NCI-H2107 (cell line): ENCODE measurements at places on chromosomes 4 and X.

GRCh38 chrX:123525123-123525725, 207.6 kb downstream of the THOC2 start:
- DNase-seq, result no peak

- no peak for DNase-seq
These were observed 6.6 kb downstream of the LANCL3 start for GRCh38 chrX:37578045-37578444.

- DNase-seq, result peak; percentile 31
These were observed at the start of gene JAKMIP1 for GRCh38 chr4:6200011-6200921. Gene JAKMIP1, minus strand, starts transcription at chr4:6200549. Its CDS starts 87,699 bp downstream, at chr4:6112850.

DNA sequence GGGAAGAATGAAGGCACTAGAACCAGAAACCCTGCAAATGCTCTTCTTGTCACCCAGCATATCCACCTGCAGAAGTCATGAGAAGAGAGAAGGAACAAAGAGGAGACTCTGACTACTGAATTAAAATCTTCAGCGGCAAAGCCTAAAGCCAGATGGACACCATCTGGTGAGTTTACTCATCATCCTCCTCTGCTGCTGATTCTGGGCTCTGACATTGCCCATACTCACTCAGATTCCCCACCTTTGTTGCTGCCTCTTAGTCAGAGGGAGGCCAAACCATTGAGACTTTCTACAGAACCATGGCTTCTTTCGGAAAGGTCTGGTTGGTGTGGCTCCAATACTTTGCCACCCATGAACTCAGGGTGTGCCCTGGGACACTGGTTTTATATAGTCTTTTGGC, 181.7 kb downstream of the AR start:
- no peak for DNase-seq

- no peak for DNase-seq
These were observed 140.1 kb upstream of the TTC29 start for GRCh38 chr4:147085781-147086180.

DNA sequence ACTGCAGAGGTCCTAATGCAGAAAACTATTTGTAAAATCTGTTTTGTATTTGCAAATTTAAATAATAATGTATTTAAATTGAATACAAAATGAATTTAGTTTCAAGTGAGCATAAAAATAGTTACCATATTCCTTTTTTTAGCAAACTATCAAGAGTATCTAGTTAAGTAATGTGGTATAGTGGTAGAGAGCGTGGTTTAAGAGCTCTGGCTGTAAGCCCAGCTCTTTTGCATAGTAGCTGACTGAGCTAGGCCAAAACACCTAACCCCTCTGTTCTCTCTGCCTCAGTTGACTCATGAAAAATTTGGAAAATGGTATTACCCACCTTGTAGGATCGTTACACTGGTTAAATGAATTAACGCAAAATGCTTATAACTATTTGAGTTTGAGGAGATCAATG, 18.1 kb upstream of the ADAD1 start:
- no peak for DNase-seq

DNA sequence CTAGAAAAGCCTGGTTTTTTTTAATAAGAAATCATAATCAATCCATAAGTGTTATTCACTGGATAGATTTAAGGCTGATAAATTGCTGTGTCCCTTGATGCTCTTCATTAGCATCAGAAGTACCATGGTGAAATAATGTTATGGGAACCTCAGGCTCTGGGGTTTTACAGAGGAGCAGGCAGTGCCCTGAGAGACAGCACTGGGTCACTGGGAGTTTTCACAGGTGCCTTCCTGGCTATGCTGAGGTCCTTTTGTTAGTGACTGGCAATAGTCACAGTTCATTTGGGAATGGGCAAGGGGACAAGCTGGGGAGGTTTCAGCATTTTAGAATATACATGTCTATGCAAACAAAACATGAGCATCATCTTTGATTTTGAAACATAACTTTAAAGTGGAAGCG, 38.6 kb downstream of the ANK2 start:
- no peak for DNase-seq
